ENCODE measurements at places on chromosomes 5 and 9. TPM values are rescaled to one million over a fixed set of nuclear protein-coding genes. Genes with fewer than 3 reads are reported as not detected.

CDC25C gene
- 0.79 TPM for total RNA-seq

- DNase-seq: no peak
Measured at GRCh38 chr5:115579747-115580173, 22.5 kb downstream of the TICAM2 start.

- no peak for DNase-seq
Measured at GRCh38 chr9:107447834-107448233, 41.7 kb downstream of the KLF4 start.

- DNase-seq: no peak
Measured at GRCh38 chr5:131019601-131020315, 145.3 kb downstream of the HINT1 start.

QRFP gene
- total RNA-seq: not detected

GRCh38 chr5:76084496-76085242, 1.5 kb downstream of the SV2C start:
- DNase-seq: no peak

GRCh38 chr9:12816656-12817101, 41.9 kb downstream of the LURAP1L start:
- DNase-seq: no peak

DNA sequence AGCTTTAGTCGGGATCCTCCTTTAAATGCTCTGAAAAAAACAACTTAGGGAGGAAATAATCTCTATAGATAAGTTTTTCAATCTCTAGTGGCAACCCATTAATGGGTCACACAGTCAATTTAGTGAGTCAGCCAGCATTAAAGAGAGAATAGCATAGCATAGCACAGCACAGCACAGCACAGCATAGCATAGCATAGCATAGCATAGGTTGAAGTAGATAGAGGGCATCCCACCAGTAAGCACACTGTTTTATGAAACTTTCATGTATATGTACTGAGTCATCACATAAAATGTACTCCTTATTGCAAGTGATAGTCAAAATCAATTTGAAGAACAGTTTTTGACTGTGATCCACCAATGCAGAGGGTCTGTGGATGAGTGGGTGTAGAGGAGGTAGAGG, 522.9 kb downstream of the CCDC171 start:
- no peak for DNase-seq

DNA sequence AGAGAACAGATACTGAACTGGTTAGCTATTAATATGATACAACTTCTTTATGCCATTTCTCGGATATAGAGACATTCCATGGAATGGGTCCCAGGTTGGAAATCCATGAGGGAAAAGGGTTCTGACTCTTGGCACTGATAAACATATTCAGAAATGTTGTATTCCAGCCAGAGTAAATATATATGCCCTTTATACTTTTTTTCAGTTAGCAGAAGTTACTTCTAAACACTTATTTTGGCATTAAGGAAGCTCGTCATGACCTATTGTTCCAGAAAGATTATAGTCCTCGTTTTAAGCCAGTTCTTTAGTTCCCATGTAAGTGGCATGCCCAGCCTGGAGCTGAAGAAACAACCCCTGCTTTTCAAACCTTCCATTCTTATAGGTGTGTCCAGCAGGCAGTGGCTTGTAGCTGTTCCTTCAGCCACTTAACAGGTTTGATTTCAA, 181.6 kb downstream of the CD180 start:
- DNase-seq: peak; percentile 84

GRCh38 chr5:160155017-160155750, 35.9 kb upstream of the PWWP2A start:
- DNase-seq: no peak

DNA sequence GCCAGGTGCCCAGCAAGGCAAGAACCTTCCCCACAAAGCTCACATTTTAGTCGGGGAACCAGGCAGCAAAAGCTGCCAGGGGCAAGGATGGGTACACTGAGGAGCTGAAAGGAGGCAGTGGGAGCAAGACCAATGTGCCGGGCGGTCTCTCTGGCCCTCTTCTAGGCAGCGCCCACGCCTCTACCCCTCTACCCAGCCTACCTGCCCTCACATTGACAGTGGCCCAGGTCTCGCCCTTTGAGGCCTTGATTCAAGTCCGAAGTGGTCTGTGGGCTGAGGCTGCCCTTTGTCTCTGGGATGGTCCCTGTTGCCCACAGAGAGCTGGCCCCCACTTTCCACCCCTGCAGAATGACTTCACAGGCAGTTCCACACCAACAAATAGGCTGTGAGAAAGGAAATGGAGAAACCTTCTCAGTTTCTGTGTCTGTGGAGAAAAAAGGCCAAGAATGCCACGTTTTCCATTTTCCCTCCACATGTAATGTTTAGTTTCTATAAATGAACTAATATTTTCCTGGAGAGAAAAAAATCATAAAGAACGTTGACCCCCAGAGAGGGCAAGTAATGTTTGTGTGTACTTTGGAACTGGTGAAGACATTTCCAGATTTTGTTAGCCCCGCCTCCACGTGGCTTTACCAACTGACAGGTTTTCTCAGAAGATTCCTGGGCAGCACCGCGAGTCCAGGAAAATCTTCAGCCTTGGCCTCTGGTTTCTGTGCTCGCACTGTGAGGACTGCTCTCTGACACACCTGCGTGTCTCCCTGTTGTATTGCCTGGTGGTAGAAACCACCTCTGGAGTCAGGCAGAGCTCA, 57.4 kb upstream of the ANGPTL2 start:
- no peak for DNase-seq

GRCh38 chr9:89701221-89701798, 96.5 kb downstream of the GADD45G start:
- no peak for DNase-seq

DNA sequence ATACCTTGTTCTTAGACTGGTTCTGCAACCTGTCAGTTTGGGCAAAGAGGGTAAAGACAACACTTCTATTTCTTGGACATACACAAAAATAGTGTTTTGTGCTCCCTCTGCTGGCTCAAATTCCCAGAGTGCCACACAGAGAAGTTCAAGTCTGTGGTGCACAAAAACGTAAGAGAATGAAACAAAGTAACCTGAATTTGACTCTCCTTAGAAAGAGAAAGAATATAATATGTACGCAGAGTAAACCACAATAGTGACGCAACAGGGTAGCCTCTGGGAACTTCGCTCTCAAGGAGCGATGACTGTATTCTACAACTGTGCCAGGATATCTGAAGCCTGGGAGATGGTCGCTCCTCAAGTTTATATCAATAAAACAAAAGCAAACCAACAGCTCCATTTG, 18.5 kb downstream of the DDX31 start:
- peak; percentile 48 for DNase-seq

OBP2B gene
- total RNA-seq: not detected

DNA sequence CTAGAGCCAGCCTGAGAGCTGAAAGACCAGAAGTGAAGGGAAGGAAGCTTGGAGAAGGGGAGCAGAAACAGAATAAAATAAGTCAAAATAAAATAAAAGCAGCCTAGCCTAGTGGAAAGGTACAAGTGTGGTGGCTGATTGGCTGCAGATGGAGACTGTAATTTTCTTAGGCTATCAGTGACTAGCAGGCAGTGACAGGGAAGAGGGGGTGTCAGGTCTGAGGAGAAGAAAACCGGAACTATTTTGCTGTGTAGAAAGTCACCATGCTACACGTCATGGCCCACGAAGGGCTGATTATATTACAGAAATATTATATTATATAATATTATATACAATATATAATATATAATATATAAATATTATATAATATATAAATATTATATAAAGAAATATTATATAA, 98.1 kb upstream of the TAF11L2 start:
- DNase-seq: no peak

DNA sequence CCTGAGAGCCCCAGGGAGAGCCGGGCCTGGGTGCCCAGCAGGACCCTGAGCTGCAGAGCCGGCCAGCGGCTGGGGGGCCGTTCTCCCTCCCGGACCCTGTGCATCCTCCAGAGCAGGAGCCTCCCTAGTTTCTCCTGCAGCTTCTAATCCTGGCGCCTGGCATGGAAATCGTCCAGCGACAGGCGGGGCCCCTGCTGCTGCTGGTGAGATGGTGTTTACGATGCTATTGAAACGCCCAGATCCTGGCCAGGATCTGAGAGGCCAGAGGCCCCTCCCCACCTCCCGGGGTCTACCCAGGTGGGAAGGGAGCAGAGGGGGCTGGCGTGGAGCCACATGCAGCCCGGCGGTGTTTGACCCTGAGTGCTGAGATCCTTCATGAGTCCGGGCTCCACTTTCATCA, 38.2 kb upstream of the CEP72 start:
- DNase-seq: no peak

DNA sequence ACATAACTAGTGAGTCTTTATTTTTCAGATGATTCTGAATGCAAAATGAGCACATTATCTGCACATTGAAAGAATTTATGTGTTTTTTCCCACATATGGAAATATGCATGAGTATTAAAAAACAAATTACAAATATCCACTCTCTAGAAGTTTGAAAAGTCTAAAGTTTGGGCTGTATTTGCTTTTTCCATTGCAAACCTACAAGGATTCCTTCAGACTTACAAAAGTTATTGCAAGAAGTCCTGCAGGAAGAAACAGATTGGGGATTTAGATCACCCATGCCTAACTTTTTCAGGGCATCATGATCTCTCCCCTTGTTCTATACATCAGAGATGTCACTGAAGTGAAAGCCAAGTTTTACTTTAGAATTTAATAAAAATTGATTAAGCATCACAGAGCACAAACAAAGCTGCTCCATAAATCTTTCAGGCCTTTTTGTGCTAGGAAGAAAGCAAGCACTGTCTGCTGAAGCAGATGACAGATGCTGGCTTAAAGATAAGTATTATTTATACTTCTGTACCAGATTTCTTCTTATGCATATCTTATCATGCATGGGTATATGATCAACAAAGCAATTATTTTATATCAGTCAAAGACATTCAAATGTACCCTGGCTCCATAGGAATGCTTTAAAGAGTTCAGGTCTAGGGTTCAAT, 71.7 kb downstream of the NFIB start:
- no peak for DNase-seq

GRCh38 chr5:142862594-142862993, 92.4 kb downstream of the ARHGAP26 start:
- no peak for DNase-seq

HNRNPH1 gene
- 458 TPM for total RNA-seq

- DNase-seq: peak; percentile 67
Measured at GRCh38 chr5:180315762-180316212, 23.9 kb upstream of the MAPK9 start.

SYK gene
- not detected for total RNA-seq

- no peak for DNase-seq
Measured at GRCh38 chr9:36966371-36967097, 67.5 kb downstream of the PAX5 start.

DNA sequence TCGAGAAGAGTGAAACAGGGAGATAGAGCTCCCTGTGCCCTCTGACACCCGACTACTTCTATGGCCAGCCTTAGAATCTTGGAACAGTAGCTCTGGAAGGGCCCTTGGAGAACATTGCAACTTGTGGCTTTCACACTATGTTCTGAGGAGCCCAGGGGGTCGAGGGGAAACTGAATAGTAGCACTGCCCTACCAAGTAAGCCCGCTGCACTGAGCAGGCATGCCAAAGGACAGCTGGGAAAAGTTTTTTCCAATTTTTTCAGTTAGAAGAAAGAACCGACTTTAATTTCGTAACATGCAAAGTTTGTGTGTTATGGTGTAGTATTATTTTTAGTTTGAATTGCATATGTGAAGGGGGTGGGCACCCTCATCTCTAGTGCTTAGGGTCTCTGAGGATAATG, 10.9 kb downstream of the SMIM3 start:
- no peak for DNase-seq

GRCh38 chr5:2759091-2759490, 7.6 kb upstream of the IRX2 start:
- DNase-seq: no peak

DNA sequence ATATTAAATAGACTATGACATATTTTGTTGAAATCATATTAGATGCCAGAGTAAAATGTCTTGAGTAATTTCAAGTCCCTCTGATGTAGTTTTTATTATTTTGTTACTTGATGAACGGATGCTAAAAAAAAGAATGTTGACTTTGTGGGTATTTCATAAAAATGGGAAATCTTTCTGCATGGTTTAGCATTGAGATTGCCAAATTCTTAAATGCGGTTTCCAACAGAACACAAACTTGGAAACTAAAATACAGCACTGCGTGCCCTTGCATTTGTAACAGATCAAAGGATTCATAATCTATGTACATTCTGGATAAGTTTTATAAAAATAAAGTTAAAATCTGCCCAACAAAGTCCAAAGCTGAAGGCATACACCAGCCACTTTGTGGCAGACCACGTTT, 425.5 kb upstream of the DAB2 start:
- DNase-seq: no peak

DNA sequence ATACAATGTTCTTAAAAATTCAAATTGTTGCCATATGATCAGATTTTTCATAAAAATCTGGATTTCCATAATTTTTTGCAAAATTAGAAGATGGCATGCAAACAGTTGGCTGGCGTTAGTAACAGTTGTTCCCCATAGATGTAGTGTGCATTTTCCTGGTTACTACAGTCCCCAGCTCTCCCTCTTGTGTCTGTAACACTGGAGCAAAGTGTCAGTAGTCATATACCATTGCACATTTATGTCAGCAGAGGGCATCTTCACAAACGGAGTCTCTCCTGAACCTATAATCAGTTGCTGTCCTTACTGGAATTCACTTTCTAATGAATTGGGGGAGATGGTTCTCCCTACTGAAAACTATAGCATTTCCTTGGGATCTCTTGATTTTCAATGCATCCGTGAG, 44.7 kb upstream of the DMAC1 start:
- DNase-seq: peak; percentile 51

DNA sequence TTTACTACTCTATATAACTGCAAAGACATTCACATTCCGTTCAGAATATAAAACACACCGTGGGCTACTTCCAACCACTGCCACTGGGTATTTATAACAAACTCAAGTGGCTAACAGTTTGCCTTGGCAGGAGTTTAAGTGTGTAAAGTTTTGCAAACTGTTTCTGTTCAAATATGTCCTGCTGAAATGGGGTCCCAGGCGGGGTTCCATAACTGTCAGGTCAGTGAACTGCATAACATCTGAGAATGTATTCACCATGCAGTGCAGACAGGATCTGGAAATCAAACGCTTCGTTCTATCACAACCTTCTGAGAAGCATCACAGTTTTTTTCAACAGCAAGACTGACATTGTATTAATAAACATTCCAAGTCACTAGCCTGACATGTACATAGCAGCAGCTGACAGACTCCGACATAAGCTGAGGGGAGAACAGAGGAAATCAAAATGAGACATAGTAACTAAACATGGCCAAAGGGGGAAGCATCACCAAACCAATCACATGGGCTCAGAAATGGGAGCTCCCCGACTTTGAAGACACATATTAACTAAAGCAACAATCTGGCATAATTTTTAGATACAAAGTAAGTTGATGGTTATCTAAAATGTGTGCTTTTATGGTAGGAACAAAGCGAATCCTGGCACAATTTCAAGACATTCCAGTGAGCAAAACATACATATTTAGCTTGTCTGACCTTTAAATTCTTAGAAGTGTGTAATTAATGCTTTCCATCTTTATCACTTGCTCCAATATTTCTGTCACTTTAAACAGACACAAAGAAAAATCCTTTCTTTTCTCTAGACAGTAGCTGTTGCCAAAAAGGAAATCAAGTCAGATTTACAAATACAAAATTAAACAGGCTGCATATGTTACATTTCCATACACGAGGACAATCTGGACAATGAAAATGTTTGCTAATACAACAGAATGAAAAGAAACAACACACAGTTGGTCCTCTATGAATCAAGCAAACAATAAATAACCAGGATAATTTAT, 156.8 kb downstream of the MAPKAP1 start:
- peak; percentile 83 for DNase-seq

SLC25A2 gene
- total RNA-seq: 0.20 TPM
